Amniotic epithelial cell (primary cell): ENCODE measurements at places on chromosomes 13 and 19.

DNA sequence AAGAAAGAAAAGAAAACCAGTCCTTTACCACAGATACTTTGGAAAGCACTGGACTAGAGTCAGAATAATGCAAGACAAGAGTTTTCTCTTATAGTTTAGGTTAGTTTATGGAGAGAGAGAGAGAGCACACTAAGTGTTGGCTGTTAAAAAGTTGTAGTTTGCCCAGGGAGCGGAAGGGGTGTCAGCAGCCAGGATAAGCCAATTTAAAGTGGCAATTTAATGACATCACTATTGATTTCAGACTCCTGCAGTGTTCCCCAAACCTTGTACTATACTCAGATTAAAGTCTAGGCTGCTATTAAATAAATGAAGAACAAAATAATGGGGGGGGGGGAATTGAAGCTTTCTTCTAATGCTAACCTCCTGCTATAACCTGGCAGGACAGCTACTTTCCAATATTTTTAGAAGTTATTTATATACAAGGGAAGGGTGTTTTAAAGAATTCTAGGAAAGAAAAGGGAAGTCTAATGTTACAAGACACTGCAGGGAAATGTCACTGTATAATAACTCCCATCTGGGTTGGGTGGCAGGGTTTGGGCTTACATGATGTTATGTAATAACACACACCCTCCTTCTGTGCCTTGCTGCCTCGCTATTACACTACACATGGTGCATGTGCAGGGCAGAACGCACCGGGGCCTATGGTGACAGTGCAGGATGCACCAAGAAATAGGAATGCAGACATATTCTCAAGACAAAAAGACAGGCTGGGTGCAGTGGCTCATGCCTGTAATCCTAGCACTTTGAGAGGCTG lies 19.9 kb downstream of the TPT1 start:
- no peak for DNase-seq

DNA sequence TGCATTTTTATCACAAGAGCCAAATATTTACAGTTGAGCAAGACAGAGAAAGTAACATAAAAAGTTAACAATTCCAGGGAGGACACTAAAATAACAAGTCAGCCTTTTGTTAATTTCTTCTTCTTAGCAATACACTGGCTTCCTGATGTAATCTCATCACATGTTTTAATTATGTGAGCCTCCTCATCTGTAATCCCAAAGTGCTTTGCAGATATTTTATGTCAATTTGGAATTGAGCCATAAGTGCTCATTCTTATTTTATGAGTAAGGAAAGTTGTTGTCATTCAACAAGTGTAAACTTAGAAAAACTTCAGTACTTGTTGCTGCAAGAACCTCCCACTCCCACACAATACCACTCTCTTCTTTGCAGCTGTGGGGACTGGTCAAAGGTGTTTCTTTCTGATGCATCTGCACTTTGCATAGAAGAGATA lies 223.6 kb downstream of the GPC6 start:
- peak; percentile 88 for DNase-seq

- peak; percentile 33 for DNase-seq
Measured at GRCh38 chr19:21463449-21464105, 41.8 kb upstream of the ZNF429 start.

- DNase-seq: no peak
Measured at GRCh38 chr19:51797480-51797879, 2.5 kb downstream of the FPR3 start.

GRCh38 chr19:7533281-7533885 lies 2.1 kb upstream of the PNPLA6 start:
- peak; percentile 64 for DNase-seq

GRCh38 chr19:2624537-2625091 lies 77.9 kb downstream of the GNG7 start:
- DNase-seq: no peak

DNA sequence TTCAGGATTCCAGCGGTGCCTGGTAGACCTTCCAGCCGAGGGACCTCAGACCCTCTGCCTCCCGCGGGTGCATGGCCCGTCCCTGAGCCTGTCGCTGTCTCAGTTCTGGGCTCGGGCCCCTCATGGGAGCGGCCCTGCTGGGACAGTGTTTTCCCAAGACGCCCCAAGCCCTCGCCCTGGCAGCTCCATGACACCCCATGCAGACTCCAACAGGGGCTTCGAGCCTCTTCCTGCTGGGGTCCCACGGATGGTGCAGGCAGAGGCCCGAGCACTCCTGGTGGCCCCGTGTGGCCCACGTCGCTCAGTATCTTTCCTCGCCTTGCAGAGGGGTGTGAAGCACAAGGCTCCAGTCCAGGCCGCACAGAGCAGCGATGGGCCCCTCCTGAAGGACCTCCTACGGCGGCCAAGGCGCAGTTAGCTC lies 88.8 kb upstream of the MCF2L start:
- no peak for DNase-seq

DNA sequence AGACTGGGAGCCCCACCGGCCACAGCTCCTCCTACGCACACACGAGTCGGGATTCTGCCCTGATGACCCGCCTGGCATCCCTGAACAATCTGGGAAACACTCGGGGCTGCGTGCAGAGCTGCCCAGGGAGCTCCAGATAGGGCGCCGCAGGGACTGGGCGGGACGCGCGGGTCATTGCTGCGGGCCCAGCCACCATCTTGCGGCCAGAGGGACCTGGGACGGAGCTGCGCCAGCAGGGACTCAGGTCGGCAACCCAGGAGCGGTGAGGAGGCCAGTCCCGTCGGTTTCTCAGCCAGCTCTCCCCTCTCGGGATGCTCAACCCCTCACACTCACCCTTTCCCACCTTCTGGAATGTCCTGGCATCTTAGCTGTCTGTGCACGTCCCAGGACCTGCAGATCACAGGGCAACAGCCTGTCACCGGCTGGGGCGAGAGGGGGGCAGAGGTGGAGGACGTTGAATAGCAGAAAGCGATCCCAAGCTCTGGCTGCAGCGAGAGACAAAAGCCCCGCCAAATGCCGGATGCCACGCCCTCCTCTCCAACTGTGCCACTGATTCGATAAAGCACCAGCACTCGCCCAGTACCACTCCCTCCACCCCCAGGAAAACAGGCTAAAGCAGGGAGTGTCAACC lies 20.4 kb upstream of the ZNF91 start:
- no peak for DNase-seq

GRCh38 chr19:35843676-35844481 lies 8.4 kb downstream of the NPHS1 start:
- peak; percentile 13 for DNase-seq

GRCh38 chr13:106701771-106702341 lies 133.9 kb upstream of the ARGLU1 start:
- no peak for DNase-seq

GRCh38 chr13:20442798-20443381 lies 82.8 kb downstream of the CRYL1 start:
- no peak for DNase-seq

DNA sequence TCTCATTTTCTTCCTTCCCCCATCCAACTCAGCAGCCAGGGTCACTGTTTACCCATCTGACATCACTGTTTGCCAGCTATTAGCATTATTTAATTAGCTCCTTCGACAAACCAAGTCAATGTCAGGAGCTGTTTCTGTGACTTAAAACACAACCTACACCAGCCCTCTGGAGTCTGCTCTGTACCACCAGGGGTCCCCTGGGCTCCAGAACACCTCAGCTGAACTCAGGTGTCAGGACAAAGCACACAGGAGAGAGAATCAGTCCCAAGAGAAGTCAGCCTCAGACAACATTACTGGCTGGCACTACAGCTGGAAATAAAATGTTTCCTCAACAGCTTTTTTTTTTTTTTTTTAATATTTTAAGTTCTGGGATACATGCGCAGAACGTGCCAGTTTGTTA lies 45.1 kb downstream of the DCLK1 start:
- DNase-seq: no peak

DNA sequence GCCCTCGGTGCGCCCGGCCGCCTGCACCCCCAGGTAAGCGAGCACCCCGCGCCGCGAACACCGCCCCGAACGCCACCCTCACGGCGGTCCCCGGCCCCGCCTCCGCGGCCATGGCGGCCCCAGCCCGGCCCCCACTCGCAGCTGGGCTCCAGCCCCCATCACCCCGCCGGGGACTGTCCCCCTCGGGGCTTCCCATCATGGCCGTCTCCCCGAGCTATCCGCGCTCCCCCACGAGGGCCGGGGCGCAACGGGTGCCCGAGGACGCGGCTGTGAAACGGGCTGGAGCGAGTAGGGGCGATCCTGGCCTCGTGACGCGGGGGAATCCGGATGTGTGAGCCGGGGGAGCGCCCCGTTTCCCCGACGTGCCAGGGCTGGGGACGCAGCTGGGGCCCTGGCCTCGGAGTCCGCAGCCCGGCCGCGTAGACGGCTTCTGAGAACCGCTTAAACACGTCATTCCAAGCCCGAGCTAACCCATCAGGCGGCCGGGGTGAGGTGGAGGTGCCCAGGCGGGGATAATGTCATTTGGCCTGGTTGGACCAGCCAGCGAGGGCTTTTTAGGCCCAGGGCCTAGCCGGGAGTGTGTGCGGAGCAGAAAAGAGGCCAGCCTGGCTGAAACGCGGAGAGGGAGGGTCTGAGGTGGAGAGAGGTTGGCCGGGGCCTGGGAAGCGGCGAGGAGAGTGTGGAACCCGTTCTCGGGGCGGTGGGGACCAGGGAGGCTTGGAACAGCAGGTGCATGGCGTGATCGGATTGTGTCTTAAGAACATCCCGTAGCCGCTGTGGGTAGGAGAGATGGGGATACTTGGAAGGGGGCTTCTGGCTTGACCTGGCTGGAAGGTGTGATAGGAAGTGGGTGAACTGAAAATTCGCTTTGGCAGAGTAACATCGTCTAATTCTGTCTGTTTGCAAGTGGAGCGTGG lies 550 bp downstream of the CERS4 start:
- peak; percentile 14 for DNase-seq

- no peak for DNase-seq
Measured at GRCh38 chr13:43347877-43348276, 324.5 kb downstream of the DNAJC15 start.

DNA sequence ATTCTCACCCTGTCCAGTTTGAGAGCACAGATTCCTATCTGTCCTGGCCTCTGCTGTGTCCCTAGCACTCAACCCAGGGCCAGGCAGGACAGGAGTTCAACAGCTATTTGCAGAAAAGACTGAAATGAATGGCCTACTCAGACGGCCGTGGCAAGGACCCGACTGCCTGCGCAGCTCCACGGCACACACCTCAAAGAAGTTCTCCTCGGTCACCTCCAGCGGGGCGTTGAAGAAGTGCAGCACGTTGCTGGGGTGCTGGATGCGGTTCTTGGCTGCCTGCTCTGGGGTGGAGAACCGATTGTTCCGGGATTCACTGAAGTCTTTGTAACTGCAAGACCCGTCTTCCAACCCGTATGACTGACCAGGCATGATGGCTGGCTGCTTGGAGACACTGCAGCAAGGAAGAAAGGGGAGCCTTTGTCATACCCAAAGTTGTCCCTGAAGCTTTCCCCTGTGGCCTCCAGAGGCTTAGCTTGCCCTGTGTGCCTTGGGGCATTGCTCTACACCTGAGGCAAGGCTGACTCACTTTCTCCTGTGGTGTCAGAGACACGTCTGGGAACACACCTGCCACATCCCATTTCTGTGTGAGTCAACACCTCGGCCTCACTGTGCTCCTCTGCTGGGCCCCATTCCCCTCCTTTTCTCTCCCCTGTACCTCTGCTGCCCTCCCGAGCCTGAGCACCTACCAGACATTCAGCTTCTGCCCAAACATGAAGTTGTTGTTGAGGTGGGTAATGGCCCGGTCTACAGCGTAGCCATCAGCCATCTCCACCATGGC lies 6.8 kb upstream of the ECH1 start:
- DNase-seq: no peak

DNA sequence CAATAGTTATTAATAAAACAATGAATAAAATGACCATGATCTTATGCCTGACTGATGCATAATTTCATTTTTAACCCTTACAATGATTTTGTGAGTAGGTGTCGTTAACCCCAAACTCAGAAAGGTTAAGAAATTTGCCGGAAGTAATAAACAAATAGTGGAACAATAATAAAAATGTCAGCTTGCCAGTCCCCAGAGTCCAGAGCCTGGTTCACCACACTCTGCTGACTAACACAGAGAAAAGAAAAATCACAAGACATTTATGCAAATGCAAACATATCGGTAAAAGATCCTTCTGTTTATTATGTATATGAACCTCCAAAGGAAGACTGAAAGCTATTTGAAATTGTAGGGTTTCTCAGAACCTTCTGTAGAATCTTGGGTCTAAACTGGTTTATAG lies 563.7 kb downstream of the EFNB2 start:
- DNase-seq: no peak

GRCh38 chr13:70108356-70109105 lies at the start of gene KLHL1:
KLHL1 (minus strand) TSS chr13:70108452; CDS start chr13:70107699, 753 bp downstream.
- no peak for DNase-seq

DNA sequence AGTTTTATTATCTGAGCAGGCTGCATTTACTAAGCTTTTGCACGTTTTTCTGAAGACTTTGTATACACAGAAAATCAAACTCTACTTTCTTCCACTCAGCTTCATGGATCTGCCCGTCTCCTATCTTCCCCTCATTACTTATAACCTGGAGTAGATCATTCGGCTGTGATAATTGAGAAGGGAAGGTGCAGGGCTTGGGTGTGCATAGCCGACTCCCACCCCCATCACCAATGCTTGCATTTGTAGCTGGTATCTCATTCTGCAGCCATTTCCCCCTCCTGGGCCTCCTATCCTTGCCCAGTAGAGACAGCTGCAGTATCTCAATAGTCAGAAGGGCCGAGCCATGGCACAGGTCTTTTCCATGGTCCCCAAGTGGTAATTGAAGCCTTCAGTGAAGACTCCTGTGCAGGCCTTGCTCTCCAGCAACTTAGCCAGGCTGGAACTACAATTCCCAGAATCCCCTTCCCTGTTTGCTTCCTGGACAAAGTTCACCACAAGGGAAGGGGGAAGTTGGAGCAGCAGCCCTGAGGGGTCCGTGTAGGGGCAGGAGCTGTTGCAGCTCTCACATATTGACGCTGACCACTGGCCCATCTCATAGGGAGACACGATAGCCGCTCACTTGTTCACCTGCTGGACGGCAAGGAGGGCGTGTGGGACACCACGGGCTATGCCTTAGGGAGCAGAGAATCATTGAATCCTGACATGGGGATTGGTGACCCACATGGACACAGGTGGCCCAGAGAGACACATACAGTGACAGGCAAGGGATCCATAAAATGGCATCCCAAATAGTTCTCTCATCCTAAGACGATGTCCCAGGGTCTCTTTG lies 2.1 kb upstream of the SIGLEC8 start:
- DNase-seq: no peak

GRCh38 chr19:872266-872951 lies 12.9 kb downstream of the CFD start:
- DNase-seq: peak; percentile 79

DNA sequence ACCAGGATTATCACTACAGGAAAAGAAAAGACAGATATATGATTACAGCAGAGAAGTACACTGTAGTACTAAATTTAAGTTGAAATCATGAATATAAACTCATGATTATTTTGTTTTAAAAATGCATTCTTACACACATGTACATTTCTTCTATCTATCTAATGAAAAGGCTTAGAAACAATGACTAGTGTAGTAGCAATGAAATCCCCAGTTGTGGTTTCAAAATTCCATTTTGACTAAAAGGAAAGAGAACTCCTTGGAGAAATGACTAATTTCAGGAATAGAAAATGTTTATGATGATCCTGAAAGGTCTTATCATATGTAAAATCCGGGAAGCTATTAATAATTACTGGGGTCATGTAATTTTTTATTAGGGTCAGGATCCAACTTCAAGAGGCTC lies 195.0 kb upstream of the STARD13 start:
- peak; percentile 21 for DNase-seq
